ENCODE measurements at places on chromosomes 4 and X.
A peak's percentile ranks its signal among the peaks of the same experiment; 100 is the strongest.

- DNase-seq: no peak
These were observed 58.5 kb upstream of the PRDM8 start for GRCh38 chr4:80138551-80139538.

GRCh38 chrX:69121321-69122000 lies 43.8 kb downstream of the PJA1 start:
- DNase-seq: no peak

GRCh38 chrX:154398668-154399526 lies 720 bp downstream of the RPL10 start:
- peak; percentile 86 for DNase-seq

DNA sequence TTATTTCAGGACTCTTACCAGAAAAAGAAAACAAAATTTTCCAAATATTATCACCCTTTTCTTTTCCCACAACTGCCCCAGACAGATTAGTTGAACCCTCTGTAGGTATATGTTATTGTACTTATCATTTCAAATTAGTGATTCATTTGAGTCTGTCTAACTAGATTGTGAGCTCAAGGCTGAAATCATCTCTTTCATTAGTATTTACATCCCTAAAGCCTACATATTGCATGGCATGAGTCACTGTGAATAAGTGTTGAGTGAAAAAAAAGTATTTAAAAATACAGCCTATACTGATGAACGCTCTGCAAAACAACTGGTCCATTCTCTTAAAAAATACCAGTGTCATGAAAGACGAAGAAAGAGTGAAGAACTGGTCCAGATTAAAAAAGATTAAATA lies 3.9 kb downstream of the PAGE3 start:
- no peak for DNase-seq

DNA sequence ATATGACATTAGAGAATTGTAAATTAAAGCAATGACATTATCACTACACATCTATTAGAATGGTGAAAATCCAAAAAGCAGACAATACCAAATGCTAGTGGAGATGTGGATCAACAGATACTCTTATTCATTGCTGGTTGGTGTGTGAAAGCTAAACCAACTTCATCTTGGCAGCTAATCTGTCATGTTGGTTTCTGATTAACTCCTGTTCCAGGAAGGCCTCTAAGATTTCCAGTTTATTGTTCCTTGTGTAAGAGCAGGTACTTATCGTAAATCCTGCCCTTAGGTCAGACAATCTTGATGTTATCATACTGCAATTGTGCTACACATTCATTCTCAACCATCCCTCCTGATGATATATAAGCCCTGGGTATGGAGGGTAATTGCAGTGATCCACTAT lies 809.0 kb upstream of the DIAPH2 start:
- no peak for DNase-seq

- DNase-seq: no peak
These were observed 69.3 kb downstream of the BMP2K start for GRCh38 chr4:78845472-78845871.

DNA sequence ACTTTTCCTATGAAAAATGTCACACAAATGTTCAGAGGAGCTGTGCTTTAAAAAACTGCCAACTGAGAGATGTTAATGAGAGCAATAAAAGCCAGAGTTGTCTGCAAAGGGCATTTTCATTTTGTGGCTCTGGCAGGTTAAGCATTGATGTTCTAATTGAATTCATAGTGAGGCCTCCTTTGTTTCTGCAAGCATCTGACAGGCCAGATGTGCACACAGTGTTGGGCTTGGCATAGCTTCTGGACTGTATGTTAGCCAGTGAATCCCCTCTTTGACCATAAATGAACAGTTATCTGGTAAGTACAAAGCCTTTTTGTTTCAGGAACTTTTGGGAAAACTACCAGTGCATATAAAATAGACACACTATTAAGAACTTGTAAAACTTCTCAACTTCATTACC lies 81.9 kb downstream of the JADE3 start:
- DNase-seq: no peak

GRCh38 chr4:13007802-13008470 lies 476.2 kb downstream of the RAB28 start:
- DNase-seq: no peak

DNA sequence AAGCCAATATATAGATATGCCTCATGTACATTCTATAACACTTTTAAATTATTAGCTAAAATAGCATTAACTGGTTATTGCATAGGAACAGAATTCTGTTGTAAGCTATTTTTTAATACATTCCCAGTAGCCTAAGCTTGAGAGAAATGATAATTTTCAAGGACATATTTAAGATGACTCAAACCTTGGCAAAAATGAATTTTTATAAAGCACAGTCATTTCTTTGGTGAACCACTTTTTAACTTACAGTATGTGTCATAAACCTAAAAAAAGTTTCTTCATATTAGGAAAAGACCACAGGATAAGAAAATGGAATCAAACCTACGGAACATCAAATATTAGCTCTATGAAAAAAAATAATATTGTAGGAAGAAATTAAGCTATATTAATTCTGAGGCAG lies 986.3 kb downstream of the STIM2 start:
- DNase-seq: no peak

- no peak for DNase-seq
These were observed 50.7 kb upstream of the SPRY1 start for GRCh38 chr4:123345935-123346300.

GRCh38 chrX:53599781-53600396 lies 86.6 kb downstream of the HUWE1 start:
- no peak for DNase-seq

- DNase-seq: no peak
These were observed 105.1 kb upstream of the SLC34A2 start for GRCh38 chr4:25550376-25551030.

GRCh38 chr4:148075438-148075837 lies 343.6 kb downstream of the ARHGAP10 start:
- no peak for DNase-seq

- DNase-seq: no peak
These were observed 32.2 kb upstream of the ALG13 start for GRCh38 chrX:111648802-111649201.

GRCh38 chrX:55120761-55121358 lies 32.0 kb downstream of the PAGE2 start:
- DNase-seq: no peak

GRCh38 chr4:168421671-168422070 lies 58.6 kb downstream of the DDX60L start:
- no peak for DNase-seq

- no peak for DNase-seq
These were observed 42.7 kb downstream of the CNOT6L start for GRCh38 chr4:77776182-77777134.

DNA sequence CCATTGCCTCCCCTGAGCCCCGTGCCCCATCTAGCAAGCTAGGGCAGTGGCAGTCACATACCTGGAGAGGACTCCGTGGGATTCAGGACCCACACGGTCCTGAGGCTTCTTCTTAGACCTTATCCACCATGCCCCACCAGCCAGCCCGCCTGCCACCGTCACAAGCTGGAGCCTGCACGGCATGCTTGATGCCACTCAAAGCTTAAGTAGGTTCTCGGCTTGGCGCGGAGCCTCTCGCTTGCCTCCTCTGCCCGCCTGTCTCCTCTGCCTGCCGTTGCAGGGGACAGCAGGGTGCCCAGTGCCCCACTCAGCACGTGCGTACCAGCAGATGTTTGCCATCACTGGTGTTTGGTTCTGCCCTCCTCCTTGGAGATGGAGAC lies 14.1 kb downstream of the PSAPL1 start:
- no peak for DNase-seq
